GM23248 (cell line): ENCODE measurements at places on chromosomes 12 and 14. TPM values are rescaled to one million over a fixed set of nuclear protein-coding genes. Genes with fewer than 3 reads are reported as not detected.

DNA sequence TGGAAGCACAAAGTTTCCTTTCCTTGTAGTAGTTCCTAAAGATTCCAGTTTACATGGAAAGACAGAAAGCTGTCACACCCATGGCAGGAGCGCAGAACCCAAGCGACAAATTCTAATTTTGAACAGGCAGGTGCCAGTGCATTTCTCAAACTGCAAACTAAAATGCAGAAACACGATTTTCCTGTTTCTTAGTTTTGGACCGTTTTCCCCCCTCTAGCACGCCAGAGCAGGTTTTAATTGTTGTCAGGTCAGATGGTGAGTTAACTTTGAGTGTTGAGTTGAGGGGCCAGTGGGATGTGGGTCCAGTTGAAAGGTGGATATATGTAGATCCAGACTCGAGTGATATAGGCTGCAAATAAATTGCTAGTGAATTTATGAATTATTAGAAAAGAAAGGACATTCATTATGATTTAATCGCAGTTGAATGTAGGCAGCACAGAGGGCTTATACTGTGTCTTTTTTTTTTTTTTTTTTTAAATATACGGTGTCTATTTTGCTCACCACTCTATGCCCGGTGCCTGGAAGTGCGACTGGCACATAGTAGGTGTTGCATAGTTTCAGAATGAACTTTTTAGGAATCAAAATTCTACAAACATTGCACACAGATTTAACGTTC, 909 bp upstream of the ETFBKMT start:
- DNase-seq = no peak

- no peak for DNase-seq
These were observed 299.1 kb downstream of the IPO8 start for GRCh38 chr12:30396576-30396975.

DNA sequence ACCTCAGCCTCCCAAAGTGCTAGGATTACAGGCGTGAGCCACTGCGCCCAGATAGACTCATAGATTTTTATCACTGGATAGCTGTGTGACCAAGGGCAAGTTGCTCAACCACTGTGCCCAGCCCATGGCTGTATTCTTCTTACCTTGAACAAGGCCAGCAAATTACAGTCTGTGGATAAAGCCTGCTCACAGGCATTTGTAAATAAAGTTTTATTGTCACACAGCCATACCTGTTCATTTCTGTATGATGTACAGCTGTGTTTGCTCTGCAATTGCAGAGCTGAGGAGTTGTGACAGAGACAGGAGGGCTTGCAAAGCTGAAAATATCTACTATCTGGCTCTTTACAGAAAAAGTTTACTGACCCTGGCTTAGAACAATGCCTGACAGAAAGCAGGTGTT, 35.2 kb upstream of the LHX5 start:
- no peak for DNase-seq

GRCh38 chr12:3587402-3588013, 96.5 kb downstream of the PRMT8 start:
- no peak for DNase-seq

- DNase-seq = no peak
These were observed 460.8 kb downstream of the BCAT1 start for GRCh38 chr12:24488091-24488596.

GRCh38 chr12:117857632-117858612, 110.9 kb downstream of the KSR2 start:
- peak; percentile 61 for DNase-seq

- DNase-seq = peak; percentile 78
These were observed 447.9 kb upstream of the TMEM132C start for GRCh38 chr12:127819056-127819455.

SENP1 gene
- 15.3 and 28.6 TPM in 2 replicates for total RNA-seq

CAPZA3 gene
- total RNA-seq = not detected in 2 replicates

PKP2 gene
- 0.13 and 0.22 TPM in 2 replicates for total RNA-seq

DNA sequence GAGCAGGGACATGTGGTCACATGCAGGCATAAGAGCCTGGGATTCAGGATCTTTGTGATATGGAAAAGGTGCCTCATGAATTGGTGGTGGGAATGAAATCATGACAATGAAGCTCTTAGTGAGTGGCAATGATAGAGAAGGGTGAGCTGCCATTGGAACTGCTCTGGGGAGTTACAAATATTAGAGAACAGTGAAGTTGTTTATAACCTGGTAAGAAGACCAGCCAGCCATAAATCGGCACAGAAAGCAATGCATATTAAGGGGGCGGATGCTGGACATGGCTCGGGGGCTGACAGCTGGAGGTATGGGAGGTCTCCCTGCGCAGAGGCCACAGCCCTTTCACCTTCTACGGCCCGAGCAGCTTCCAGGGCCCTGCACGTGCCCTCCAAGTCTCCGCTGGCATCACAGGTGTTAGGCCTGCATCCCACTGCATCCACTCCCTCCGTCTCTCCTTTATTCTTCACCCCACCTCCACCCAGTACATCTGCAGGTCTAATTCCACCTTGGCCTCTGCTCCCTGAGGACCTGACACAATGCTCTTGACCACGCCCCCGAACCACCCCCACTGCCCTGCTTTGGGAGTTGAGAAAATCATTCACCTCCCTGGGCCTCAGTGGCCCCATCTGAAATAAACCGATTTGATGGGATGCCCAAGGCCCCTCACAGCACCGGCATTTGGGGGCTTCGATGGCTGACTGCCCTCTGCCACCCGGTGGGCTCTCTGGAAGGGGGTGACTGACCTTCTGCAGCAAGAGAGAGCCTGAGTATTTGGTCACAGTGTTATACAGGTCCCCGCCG, 4.1 kb downstream of the CACNA2D4 start:
- DNase-seq = no peak

DNA sequence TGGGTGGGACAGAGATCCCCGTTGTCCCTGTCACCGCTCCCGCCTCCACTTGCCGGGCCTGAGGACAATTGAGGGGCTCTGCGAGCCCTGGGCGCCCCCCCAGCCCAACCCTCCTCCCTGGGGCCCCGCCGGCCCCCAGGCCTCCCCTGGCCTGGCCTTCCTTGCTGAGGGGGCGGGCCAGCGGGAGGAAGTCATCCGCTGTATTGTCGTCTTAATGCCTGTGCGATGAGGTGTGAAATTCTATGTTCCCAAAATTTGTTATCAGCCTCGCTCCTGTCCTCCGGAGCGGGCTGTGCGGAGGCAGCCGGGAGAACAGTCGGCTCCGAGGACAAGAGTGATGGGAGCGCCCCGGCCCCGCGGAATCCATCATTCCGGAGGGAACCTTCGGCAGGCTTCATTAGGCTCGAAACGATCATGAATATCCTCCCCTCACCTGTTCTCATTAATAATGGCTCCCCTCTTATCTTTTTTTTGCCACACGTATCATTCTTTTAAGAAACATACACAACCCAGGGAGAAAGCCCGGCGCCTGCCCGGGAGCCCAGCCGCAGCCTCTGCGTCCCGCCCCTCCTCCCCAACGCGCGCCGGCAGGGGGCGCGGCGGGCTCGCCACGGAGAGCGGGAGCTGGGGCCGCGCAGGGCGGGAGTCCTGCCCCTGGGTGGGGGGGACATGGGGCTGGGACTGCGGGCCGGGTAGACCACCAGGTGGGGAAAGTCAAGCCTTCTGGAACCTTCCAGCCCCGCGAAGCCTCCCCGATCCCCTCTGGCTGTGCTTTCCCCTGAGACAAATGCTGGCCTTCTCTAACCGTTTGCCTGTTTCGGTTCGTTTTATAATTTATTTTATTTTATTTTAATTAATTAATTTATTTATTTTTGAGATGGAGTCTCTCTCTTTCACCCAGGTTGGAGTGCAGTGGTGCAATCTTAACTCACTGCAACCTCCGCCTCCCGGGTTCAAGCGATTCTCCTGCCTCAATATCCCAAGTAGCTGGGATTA, 17.1 kb upstream of the DLK1 start:
- DNase-seq = peak; percentile 48

DNA sequence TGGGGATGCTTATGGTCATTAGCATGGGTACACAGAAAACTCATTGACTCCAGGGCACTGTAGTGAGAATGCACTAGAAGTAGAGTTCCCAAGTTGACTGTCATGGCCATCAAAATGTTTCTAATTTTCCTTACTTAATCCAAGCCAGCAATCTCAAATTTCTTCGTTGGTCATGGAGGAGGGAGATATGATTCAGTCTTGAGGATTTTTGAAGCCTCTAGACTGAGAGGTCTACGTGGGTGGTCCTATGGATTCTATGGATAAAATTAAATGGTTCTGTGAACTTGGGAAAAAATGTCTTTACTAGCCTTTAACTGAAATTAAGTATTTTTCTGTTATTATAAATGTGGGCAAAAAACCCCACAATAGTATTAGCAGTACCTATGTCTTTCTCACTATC, 508.5 kb downstream of the FUT8 start:
- DNase-seq = no peak

MYF5 gene
- not detected in 2 replicates for total RNA-seq

DNA sequence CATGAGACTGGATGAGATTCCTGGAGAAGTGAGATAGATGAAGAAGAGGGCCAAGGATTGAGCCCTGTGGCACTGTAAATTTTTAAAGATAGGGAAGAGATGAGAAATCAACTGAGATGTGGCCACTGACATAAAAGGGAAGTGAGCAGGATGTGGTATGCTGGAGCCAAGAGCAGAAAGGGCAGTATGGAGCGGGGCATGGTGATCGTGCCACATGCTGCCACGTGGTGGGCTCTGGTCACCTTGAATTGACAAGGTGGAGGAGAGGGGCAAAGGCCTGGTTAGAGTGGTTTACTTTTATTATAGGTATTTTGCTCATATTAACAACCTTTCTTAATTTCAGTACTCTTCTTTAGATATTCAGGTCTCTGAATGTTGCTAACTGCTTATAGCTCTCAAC, 257.9 kb downstream of the NEDD1 start:
- no peak for DNase-seq

GRCh38 chr14:65471038-65471878, 58.7 kb downstream of the FUT8 start:
- no peak for DNase-seq

DNA sequence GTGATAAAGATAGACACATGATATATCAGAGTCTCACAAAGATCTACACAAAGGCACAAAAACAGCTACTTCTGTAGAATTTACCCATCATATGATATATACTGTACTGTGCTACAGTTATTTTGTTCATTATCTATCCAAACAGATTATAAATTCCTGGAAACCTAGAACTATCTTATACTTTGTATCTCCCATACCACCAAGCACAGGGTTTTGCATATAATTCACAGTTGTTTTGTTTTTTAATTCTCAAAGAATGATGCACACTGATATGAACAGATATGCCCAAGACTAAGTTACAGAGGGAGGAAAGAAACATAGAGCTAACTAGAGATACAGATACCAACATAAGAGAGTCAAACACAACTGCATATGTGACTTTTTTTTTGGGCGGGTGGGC, 3.4 kb downstream of the PRKAG1 start:
- no peak for DNase-seq

DNA sequence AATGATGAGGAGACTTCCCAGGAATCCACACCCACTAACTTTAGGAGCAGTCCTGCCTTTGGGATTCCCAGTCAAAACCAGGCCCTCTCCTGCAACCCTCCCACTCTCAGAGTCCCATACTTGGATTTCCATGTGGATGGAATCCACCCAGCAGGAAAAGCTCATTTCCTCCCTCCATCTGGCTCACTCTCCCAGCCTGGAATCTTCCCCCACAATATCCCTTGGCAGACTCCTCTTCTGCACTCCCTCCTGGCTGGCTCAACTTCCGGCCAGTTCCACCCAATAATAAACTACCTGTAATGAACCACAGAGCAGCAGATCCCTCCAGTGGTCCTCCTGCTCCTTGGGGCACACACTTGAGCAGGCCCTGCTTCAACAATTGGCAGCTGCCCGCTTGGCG, 102.8 kb upstream of the EGLN3 start:
- DNase-seq = peak; percentile 36

GRCh38 chr12:56591961-56592360, 38.2 kb downstream of the BAZ2A start:
- DNase-seq = peak; percentile 50

DNA sequence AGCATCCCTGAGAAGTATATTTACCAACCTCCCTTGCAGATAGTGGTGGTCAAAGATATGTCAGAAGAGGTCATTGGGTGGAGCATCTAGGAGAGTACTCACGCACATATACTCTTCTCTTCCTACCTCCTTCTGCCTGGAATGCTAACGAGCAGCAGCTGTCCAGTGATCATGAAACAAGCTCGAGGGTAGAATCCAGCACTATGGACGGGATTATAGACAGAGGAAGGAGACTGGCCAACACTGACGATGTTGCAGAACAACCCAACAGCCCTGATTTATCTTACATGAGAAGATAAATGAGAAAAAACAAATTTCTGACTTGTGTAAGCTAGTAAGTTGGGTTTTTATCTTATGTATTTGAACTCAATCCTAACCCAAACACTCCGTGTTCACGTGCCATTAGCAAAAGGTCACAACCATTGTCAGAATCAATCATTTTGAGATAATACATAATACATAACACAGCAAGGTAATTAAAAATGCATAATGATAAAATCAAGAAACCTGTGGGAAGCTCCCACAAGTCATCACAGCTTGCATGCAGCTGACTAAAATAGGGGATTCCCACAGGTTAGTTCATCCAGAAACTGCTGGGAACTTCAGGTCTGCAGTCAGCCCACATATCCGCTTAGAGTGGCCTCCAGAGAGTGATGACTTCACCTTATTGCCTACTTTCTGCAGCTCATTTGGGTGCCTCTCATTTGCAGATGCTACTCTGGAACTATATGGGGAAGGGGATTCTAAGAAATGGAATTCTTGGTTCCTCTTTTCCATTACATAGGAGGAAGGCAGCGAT, 36.3 kb upstream of the STK38L start:
- DNase-seq = no peak

DNA sequence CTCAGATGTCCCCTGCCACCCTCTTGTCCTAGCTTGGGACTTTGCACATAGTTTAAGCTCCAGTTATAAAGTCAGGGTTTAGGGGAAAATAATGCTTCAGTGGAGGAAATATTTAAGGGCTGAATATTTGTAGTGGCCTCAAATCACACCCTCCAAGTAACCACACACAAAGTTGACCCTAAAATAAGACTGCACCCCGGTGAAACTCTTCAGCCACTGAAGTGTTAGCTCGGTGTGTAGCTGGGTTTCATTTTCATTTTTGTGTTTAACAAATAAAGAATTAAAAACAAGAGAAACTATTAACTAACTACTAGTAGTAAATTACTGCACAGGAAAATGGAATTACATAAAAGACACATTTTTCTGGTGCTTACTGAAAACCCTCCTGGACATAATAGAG, 14.8 kb upstream of the BCL11B start:
- DNase-seq = no peak

KRT78 gene
- total RNA-seq = not detected in 2 replicates

GRCh38 chr14:51622376-51622775, 29.3 kb upstream of the FRMD6 start:
- DNase-seq = no peak
